ENCODE measurements at places on chromosomes 5 and 9.

DNA sequence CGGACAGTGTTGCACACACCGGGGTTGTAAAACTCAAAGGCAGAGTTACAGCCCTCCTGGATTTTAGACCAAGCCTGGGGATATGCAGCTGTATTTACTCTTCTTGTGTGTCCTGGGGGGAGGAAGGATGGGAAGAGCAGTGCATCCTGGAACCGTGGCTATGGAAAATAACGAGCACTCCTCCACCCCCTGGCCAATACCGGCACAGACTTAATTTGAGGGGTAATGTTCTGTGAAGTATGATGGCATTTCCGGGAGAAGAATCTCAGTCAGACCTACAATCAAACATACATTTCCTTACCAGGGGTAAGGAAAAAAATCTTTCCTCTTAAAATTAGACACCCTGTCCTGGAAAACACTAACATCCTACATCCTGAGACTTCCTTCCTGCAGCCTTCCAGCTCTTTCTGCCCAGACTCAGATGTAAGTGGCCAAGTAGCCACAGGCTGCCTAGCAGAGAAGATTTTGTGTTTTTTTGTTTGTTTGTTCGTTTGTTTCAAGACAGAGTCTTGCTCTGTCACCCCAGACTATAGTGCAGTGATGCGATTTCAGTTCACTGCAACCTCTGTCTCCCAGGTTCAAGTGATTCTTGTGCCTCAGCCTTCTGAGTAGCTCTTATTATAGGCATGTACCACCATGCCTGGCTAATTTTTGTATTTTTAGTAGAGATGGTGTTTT is 11.0 kb upstream of the ERMP1 start:
- DNase-seq, result no peak

DNA sequence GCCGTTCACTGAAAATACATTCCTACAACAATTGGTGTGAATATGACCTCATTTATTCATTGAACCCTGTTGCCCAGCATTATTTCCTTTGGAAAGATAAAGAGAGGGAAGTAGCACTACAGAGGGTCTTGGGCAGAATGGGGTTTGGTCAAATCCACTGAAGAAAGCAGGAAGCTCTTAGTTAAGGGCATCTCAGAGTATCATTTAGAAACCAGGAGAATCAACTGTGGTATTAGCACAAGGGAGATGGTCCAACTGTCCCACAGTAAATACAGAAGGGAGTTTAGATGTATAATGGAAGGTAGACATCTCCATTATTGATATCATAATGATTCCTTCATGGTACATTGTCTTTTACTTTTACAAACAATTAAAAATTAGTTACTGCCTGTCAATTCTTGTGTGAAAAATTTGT is 47.1 kb downstream of the LIX1 start:
- DNase-seq, result no peak

DNA sequence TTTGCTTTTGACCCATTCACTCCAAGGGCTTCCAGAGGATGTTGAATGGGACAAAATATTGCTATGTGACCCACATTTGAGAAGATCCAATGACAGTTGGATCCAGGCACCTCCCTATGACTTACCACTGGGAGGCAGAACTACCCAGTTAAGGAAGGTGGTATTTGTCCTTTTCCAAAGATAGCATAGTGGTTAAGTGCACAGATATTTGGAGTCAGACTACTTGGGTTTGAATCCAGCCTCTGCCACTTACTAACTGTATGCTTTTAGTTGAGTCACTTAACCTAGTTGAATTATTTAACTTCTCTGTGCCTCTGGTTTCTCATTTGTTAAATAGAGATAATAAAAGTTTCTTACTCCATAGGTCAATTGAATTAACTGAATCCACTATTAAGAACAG is 74.5 kb upstream of the PALM2AKAP2 start:
- DNase-seq, result no peak

- no peak for DNase-seq
Observed at GRCh38 chr9:35562895-35563780, 41.9 kb upstream of the TESK1 start.

DNA sequence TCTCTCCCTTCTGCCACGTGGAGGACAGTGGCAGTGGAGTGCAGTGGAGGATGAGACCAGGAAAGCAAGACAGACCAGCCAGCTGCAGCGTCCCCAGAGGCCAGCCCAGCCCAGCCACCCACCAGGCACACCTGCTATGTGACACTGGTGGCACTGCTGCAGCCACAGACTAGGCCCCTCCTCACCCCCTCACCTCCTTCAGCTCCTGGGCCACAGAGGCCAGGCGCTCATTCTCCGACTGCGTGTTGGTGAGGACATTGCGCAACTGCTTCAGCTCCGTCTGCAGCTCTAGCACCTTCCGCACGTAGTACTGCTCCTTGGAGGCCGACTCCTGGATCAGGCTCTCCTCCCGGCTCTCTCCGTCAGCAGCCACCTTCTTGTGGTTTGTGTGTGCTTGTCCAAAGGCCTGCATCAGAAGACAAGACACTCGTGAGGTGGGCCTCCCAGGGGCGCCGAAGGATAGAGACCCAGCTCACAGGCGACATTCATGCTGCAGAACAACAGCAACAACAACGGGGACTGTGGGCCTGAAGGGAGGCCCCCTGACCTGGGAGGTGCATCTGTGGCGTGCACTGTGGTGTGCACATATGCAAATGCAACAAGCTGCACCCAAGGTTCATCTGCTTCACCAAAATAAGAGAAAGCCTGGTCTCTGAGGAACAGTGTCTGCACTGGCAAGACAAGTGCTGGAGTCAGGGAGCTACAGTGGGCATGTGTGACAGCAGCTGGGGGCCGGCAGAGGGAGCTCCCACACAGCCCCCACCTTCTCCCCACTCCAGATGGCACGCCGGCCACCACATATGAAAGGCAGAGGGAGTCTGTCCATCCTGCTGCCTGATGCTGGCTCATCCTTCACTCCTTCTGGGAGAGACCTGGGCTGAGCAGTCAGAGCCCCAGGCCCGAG is 35.5 kb downstream of the BICD2 start:
- peak; percentile 45 for DNase-seq

DNA sequence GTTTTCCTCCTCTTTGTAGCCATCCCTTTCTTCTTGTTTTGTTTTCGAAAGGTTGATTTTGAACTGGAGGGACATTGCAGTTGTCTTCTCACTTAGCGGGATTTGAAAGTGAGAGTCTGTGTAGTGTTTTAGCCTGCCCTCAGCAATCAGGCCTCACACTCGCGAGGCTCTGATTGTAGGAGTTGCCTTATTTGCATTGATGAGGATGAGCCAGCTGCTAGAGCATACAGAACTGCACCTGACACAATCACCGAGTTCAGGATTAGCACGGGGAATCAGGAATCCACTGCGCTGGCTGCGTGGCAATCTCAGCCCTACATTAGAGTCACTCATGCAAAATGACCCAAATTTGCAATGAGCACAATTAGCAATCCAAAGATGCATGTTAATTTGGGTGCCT is 122.5 kb upstream of the TMEM161B start:
- no peak for DNase-seq

DNA sequence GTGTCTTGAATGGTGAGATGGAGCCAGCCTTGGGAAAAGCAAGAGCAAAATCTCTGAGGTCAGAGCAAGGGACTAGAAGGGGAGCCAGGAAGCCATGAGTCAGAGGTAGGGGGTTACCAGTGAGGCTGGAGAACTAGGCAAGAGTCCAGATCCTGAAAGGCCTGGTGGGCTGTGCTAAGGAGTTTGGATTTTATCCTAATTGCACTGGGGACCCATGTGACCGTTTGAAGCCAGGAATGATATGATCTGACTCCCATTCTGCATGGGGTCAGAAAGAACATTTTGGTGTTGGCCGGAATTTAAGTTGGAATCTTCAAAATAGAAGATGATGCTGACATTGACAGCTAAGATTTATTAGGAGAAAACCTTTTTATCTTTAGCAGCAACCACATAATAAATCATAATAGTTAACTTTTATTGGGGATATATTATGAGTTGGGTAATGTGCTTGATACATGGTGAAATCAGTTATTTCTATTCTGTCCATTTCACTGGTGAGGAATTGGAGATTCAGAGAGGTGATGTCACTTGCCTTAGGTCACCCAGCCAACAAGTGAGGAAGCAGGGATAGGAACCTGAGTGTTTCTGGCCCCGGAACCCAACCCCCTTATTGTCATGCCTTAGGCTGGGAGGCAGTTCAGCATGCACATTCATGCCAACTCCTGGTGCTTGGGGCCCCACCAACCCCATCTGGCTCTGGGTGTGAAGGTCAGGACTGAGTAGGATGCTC is 61.5 kb upstream of the RARS1 start:
- no peak for DNase-seq

- DNase-seq, result no peak
Observed at GRCh38 chr9:16236311-16236710, 634.2 kb downstream of the BNC2 start.

- DNase-seq, result no peak
Observed at GRCh38 chr9:116284518-116284917, 130.9 kb downstream of the PAPPA start.

GRCh38 chr9:100637787-100638186 is 59.9 kb downstream of the CAVIN4 start:
- no peak for DNase-seq

GRCh38 chr5:75847561-75848021 is 130.4 kb upstream of the POC5 start:
- DNase-seq, result no peak

- no peak for DNase-seq
Observed at GRCh38 chr5:33894566-33894965, 2.8 kb upstream of the ADAMTS12 start.

DNA sequence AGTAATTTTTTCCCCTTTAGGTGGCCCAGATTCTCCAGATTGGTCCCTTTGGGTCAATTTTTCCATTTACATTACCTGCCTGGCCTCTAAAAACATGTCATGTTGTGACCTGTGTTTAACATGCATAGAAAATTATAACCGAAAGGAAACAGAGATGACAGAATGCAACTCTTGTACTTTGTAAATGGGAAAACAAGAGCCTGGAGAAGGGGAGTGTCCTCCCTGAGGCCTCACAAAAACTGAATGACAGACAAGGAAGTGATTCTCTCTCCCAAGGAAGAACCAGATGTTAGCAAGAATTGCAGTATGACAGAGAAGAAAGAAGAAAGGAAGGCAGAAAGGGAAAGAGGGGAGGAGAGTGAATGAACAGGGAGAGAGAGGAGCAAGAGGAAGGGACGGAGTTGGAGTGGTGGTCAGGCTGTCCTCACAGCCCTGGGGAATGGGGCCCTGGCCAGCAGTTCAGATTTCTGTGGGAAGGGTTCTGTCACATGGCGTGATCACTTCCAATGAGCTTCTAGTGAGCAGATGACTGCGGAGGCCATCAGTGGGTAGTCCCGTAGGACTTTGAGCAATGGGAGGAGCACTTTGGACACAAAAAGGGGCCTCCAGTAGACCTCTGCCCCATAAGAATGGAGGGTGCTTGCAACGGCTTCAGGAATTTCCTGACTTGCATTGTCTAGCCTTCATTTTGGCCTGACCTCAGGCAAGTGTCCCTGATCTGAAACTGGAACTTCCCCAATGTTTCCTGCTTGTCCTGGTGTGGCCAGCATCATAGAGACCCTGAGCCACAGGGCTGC is 31.6 kb downstream of the ABLIM3 start:
- no peak for DNase-seq

- DNase-seq, result no peak
Observed at GRCh38 chr5:146906803-146907202, 28.2 kb upstream of the PPP2R2B start.

DNA sequence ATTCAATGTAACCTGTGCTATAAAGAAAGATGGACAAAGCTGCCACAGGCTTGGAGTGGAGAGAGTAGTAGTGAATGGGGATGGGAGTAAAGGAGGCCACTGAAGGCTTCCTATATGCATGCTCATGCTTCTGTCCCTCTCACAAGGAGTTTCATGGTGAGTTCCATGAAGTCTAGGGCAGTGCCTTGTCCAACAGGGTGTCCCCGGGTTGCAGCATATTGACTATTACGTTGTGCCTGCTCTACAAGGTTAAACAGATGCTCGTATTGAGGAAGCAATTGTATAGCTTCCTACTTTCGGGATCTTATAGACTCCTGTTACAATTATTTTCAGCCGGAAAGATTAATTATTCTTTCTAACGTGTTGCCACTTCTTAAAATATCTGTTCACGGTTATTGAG is 129.1 kb upstream of the PIK3R1 start:
- no peak for DNase-seq

DNA sequence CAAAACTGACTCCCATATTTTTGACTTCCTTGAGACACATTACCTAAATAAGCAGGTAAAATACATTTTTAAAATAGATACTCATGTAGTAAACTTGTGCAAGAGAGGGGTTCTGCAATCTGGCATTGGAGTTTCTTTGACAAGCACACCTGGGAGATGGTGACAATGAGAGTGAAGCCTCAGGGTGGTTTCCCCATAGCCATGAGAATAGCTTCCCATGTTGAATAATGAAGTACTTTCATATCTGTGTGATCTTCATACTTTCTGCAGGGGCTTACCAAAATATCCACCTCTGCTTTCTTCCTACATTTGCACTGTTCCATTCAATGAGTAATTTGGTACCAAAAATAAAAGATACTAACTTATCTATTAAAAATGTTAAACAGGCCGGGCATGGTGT is 44.7 kb upstream of the VCAN start:
- no peak for DNase-seq

DNA sequence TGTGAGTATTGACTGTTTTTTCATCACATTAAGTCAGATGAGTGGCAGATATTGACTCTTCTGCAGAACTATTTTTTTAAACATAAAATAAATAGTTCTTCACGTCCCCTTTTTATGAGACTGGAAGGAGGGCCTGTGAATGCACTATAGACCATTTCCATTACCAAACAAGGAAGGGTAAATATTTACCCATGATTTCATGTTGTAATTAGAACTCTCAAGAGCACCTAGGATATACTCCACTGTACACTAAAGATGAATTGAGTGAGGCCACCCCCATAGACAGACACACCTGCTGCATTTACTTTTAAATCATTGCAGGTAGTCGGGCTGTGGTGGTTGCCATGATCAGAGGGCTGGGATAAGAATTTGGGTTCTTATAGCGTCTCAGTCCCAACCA is 22.6 kb downstream of the SLC36A1 start:
- DNase-seq, result no peak

DNA sequence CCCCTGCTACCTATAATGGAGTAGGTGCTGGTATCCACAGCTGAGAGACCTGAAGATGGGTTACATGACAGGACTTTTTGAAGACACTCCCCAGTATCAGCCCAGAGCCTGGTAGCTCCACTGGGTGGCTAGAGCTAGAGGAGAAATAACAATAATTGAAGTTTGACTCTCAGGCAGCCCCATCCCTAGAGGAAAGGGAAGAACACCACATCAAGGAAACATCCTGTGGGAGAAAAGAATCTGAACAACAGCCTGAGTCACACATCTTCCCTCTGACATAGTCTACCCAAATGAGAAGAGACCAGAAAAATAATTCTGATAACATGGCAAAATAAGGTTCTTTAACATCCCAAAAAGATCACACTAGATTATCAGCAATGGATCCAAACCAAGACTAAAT is 432.1 kb downstream of the CDH18 start:
- DNase-seq, result no peak

- no peak for DNase-seq
Observed at GRCh38 chr9:18608371-18608770, 134.4 kb downstream of the ADAMTSL1 start.
